SK-N-MC (cell line): ENCODE measurements at places on chromosomes 5 and 9.

DNA sequence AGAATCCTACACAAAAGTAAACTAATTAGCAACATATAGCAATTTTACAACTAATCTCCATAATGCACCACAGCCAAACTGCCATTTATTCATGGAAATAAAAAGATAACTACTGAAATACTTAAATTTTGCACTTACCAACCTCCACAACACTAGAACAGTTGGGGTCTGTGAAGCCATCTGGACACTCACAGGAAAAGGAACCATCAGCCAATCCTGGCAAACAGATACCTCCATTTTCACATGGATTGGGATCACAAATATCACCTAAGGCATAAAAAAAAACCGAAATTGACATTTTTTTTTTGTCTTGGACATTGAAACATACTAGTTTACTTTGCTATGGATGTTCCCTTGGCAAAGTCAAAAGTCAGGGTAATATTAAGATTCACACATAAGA lies 130.7 kb downstream of the EDIL3 start:
- DNase-seq = no peak

GRCh38 chr5:147415651-147416050 lies 94.2 kb downstream of the DPYSL3 start:
- DNase-seq = no peak

DNA sequence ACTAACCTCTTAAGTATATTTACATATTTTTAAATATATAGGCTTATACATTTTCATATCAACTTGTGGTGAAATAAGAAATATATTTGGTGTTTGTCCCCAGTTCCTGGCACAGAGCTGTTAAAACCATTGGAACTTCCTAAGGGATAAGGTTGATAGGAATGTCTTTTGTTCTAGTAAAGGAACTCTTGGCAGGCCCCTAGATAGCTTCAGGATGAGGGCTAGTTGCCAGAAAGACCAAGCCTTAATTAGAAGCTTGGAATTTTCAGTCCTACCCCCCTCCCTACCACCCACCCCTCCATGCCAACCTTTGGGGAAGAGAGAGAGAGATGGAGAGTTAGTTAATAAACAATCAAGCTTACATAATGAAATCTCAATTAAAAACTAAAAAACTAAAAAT lies 638.6 kb upstream of the ACO1 start:
- DNase-seq = no peak

- no peak for DNase-seq
These were observed 13.1 kb downstream of the C9orf85 start for GRCh38 chr9:71924576-71924975.

GRCh38 chr9:83012922-83013838 lies 49.8 kb downstream of the RASEF start:
- DNase-seq = no peak

DNA sequence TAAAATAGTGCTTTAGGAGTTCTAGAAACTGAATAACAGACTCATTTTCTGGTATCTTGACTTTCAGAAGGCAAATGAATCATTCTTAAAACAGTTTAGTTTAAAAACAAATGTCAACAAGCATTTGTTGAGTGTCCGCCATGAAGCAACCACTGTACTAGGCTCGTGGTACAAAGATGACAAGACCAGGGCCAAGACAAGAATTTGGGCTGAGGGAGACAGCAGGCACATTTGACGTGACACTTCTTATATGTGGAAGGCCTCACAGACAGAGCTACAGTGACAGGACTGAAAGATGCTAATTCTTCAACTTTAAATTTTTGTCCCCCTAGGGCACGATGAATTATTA lies 14.4 kb upstream of the ZNF131 start:
- no peak for DNase-seq

DNA sequence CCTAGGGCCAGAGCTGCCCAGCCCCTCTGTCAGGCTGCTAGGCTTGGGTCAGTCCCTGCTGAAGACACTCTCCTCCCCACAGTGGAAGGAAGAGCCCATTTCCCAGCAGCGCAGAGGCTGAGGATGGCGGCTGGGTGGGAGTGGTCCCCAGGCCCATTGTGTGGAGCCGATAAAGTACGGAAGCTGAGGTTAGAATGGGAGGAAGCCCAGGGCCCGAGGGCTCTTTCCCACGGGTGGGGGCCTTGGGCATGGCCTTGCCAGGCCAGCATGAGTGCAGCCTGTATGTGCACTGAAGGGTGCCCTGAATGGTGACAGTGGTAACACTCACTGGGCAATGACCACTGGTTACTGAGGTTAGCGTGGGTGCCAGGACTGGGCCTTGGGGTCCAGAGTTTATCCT lies 125.9 kb downstream of the RGS3 start:
- DNase-seq = no peak

DNA sequence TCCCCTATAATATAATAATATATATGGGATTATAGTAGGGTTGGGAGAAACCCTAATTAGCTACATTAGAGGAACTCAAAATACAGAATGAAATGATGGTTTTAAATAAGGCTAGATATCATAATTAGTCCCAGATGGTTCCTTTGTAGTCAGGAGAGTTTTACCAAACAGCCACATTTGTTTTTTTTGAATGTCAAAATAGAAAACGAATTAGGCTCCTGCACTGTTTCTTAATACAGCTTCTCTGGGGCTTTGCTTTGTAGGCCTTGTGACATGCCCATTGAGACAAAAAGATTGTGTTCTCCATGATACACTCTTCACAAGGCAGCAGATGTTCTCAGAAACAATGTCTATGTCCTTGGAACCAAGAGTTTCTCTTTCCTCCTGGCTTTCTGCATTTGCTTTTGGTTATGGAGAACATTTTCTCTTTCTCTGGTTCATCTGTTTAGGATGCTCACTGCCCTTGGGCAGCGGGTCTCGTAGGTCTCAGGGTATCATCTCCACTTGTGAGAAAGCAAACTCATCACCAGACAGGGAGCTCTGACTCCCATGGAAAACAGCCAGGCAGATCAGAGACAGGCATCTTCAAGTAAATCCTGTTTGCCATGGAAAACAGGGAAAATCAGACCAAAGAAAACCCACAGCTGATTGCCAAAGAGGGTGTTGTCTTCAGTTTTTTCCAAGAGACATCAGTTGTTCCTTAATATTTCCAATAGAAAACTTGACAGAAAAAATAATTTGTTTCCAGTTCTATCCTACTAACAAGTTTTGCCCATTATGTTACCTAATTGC lies 54.1 kb upstream of the RPS23 start:
- DNase-seq = no peak

DNA sequence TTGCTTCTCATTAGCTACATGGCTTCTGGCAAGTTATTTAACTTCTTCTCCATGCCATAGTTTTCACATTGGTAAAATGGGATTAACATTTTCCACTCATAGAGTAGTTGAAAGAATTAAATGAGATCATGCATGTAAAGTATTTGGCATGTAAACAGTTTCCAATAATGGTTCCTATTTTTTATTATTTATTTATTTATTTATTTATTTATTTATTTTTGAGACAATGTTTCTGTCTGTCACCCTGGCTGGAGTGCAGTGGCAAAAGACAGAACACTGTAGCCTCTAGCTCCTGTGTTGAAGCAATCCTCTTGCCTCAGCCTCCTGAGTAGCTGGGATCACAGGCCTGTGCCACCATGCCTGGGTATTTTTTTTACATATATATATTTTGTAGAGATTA lies 117.7 kb downstream of the DOCK2 start:
- DNase-seq = no peak

DNA sequence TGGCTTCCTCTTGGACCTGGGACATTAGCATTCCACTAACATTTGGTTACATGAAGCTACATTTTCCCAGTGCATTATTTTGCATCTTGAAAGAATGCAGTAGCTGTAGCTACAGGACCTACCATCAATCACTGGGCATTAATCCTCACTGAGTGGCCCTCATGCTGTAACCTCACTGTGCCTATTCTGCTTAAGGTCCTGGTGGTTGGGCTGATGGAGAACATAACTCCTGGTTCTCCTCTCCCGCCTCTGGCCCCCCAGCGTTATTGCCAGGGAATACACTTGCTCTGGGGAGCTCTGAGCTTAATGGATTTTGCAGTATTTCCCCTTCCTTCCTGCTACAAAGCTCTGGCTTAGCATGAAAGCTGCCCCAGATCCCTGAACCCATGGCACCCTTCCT lies 111.5 kb upstream of the EQTN start:
- DNase-seq = no peak

DNA sequence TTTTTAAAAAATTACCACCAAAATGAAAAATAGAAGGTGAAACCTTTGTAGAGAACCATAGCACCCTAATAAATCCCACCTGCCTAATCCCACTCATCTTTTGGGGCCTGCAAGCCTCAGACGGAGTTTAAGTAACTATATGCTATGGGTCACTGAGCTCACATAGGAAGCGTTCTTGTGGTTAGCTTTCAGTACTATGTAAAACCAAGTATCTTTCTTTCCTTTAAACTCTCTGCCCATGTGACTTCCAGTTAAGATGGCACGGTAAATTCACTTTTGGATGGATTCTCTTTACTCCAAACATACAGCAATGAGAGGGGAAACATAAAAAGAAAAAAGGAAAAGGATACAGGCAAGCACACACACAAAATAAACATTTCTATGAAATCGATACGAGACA lies 50.9 kb downstream of the FANCC start:
- DNase-seq = no peak

GRCh38 chr5:139012176-139012575 lies 137.0 kb upstream of the LRRTM2 start:
- no peak for DNase-seq

DNA sequence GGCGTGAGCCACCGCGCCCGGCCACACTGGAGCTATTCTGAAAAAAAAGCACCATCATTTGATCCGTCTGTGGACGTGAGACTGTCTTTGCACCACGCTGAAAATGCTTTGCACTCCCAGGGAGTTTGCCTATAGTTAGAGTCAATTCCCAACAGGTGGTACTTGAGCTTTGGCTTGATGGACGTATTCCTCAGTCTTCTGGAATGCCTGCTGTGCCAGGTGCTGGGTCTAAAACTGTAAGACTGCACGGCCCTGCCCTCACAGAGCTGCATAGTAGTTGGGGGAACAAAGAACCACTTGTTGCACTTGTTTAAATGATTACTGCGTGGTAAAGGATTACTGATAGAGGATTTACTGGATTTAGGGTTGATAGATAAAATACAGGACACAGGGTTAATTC lies 3.4 kb upstream of the CCNO start:
- no peak for DNase-seq
